HTR-8/SVneo (cell line): ENCODE measurements at places on chromosomes 2 and 18.

GRCh38 chr2:171044416-171044815, 115.4 kb downstream of the GORASP2 start:
- no peak for DNase-seq

- DNase-seq, result no peak
Observed at GRCh38 chr2:208311954-208312353, 45.9 kb downstream of the PIKFYVE start.

- no peak for DNase-seq
Observed at GRCh38 chr2:96679848-96680247, 37.3 kb downstream of the FER1L5 start.

GRCh38 chr18:77379976-77380509, 130.4 kb downstream of the GALR1 start:
- no peak for DNase-seq

DNA sequence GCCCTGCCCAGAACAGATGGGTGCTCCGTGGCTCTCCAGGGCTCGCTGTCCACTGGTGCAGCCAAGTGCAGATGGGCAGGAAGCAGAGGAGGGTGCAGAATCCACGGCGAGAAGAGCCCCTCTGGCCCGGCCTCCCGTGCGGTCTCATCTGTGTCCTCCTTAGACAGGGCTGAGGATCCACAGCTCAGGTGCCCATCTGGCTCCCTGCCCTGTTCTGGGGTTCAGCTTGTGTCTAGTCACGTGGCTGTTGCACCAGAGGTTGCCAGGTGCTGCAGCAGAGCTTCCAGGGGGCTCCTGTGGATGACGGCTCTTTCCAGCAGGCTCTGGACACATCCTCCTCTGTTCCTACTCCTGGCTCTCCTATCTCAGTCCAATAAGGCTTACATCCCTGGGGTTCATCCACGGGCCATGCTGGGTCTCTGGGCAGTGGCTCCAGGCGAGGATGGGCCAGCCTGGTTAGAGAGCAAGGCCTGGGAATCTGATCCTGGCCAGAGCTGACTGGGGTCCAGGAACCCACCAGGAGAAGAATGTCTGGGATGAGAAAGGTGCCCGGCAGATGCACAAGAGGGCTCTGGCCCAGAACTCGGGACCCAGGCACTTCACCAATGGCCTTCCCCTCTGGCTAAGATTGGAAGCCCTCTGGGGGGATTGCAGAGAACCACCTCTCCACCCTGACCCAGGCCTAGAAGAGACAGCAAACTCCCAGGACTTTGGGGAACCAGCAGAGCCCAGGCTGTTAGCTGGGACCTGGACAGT, 116.3 kb upstream of the ID2 start:
- DNase-seq, result no peak

DNA sequence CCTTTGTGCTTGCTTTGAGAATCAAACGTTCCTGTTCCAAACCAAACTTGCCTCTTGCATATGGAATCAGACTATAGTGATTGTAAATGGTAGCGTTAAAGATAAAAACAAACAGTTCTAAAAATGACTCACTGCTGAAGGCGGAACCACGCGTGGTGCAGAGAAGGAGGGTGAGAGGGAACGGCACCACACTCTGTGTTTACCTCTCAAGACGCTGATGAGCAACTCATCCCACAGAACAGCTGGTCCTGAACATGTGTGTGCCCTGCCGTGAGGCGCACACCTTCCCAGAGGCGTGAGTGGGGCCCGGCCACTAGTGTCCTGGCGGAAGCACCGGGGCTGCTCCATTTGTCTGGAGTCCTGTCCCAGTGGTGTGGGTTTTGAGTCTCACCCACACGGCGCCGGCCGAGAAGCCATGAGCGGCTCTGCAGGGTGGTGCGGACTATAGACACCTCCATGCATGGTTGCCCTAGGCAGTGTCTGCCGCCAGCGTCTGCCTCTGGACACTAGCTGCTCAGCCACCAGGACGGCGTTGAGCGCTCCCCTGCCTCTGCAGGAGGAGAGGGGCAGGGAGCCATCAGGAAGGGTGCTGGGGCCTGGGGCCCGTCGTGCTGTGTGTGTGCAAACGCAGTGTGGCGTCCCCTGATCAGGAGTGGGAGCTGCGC, 52.1 kb downstream of the NFATC1 start:
- no peak for DNase-seq

DNA sequence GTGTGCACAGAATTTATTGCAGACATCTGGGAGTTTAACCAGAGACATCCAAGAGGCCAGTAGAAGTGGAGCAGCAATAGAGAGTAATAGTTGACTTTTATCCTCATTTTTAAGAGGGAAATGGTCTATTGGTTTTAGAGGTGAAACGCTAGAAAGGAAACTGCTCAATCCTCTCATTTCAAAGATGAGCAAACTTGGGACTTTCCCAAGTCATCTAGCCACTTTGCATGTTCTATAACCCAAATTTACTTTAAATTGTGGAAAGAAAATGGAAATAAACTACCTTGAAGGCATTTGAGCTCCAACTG, 601.7 kb downstream of the ARHGAP15 start:
- DNase-seq, result no peak

DNA sequence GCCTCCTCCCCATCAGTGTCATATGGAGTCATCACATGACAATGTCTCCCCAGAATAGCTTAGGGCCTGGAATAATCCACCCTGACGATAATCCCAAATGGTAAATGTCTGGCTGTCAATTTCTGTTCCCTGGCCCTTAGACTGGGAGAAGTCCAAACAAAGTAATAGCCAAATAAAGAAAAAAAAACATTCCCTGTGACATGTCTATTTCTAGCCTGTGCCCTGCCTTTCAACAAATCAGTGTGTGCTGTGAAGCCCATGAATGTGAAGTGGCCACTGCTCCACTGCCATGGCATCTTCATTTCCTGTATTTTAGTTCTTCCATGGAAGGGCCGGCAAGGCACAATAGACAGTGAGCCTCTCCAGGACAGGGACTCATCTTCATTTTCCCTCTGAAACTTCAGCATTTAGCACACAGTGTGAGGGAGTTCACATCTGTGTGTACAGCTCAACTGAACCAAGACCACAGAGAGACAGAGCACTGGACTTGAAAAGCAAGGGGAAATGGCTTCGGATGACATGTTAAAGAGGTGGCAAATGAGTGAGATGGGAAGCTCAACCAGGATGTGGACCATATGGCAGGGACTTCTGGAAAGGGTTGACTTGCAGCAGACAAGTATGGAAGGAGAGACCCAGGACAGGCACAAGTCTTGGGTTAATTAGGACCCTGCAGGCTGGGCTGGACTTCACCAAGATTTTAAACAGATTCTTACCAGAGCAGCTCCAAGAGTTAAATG, 140.0 kb downstream of the ANTXR1 start:
- no peak for DNase-seq

GRCh38 chr2:203240491-203240890, 1.7 kb downstream of the CYP20A1 start:
- no peak for DNase-seq

DNA sequence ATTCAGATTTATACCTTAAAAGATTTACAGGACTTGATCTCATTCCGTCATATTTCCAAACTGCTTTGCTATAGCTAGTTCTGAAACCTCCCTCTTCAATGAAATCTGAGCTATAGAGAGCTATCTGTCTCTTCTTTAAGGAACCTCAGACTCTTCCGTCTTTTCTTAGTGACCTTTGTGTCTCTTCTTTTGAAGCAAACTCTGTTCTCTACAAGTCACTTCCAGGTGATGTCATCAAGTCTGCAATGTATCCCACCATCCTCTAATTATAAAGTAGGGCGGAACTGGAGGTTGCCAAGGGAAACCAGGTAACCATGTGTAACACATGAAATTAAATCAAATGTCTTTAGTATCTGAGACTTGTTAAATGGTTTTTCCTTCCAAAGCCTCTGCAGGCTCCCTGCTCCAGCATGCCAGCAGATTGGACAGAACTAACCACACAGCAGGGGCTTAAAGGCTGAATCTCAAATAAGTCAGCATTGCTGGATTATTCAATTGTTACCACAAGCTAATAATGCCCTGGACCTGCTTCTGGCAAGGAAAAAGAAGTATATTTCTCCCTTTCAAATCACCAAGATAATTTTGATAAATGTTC, 41.2 kb upstream of the PEX13 start:
- DNase-seq, result no peak

GRCh38 chr2:42046819-42047487, 868 bp upstream of the PKDCC start:
- DNase-seq, result no peak

- DNase-seq, result no peak
Observed at GRCh38 chr2:65791404-65791975, 359.1 kb upstream of the SPRED2 start.

DNA sequence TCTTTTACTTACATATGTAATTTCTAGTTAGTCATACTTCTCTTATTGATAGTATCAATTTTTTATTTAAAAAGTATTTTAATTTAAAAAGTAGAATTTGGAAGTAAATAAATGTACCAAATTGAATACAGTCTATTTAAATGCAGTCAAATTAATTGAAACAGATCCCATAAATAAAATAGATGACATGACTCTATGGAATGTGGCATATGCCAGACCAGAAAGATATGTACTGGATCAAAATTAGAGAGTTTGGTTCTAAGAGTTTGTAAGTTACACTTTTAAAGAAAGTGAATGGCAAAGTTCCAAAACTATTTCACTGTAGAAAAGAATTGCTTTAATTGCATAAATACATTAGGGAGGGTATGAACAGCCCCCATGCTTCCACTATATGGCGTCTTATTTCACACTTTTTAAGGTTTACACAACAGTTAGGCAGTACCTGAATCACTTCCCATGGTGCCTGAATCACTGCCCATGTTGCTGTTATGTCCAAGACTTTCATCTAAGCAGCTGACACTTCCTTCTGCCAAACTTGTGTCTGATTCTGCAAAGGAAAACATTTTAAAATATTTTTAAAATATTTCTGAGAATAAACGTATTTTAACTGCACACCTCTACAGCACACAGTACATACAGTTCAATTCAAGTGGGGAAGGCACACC, 25.2 kb downstream of the IFIH1 start:
- no peak for DNase-seq

DNA sequence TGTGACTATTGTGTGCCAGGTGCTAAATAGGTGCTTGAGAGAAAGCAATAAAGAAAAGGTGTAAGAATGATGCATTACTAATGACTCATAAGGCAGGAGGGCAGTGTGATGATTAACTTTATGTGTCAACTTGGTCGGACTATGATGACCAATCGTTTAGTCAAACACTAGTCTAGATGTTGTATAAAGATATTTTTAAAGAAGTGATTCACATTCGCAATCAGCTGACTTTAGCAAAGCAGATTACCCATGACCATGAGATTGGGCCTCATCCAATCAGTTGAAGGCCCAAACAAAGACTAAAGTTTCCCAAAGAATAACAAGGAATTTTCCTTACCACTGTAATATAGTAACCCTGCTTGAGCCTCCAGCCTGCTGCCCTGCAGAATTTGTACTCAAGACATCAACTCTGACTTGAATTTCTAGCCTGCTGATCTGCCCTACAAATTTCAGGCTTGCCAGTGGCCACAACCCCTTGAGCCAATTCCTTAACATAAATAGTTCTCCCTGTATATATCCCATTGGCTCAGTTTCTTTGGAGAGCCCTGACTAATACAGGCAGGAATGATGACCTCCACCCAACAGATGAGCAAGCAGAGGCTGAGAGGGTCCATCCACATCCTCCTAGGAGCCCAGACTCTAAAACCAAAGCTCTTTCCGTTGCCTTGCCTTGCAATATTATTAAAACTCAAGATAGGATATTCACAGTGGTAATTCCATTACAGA, 132.6 kb downstream of the ACTR3 start:
- no peak for DNase-seq

GRCh38 chr2:109645412-109646184, 31.4 kb downstream of the SOWAHC start:
- no peak for DNase-seq

DNA sequence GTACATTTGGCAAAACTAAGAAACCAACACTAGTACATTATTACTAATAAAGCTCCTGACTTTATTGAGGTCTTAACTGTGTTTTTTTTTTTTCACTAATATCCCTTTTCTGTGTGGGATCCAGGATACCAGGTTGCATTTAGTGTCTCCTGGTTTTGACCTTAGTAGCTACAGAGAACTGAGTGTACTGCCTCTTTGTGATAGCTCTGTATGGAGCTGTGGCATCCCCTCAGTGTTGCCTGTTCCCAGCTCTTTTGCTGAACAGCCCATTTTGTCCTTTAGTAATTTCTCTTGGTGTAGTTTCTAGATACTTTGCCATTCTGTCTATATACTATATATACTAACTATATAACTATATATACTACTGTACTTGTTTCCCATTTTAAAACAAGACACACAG, 31.6 kb downstream of the KCMF1 start:
- no peak for DNase-seq

- DNase-seq, result peak; percentile 42
Observed at GRCh38 chr2:48346124-48346536, 183.8 kb upstream of the STON1 start.

DNA sequence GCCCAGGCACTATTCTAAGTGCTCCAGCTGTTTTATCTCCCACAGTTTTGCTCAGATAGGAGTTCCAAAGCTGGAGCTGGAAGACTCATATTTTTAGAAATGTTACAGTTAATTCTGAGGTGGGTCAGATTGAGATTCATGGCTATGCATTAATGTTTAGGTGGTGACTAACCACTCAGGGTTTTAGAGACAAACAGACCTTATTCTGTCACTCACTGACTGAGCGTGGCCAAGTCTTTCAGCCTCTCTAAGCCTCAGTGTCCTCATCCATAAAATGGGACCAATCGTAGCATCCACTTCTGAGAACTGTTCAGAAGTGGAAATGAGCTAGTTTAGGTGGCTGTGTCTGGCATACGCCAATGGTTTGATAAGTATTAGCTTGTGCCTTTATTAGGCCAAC, 4.3 kb upstream of the CASP8 start:
- no peak for DNase-seq

DNA sequence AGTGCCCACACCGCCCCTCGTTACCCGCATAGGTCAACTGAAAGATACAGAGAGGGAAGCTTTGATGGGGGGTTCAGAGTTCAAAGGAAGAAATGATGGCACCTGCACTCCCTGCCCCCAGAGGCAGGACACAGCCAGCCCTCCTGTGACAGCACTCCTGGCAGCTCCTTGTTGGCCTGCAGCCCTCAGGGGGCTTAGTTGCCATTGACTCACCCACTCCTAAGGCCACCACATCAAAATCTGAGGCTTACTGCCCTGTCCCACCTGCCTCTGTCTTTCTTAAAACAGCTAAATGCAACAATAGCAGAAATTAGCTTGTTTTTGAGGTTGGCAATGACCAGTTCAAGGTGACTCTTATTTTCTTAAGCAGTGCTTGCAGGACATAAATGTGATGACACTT, 31.6 kb upstream of the SLC35F6 start:
- DNase-seq, result no peak

GRCh38 chr2:105274046-105274445, 32.5 kb downstream of the GPR45 start:
- DNase-seq, result no peak

GRCh38 chr2:45545943-45546342, 65.1 kb downstream of the SRBD1 start:
- DNase-seq, result no peak

DNA sequence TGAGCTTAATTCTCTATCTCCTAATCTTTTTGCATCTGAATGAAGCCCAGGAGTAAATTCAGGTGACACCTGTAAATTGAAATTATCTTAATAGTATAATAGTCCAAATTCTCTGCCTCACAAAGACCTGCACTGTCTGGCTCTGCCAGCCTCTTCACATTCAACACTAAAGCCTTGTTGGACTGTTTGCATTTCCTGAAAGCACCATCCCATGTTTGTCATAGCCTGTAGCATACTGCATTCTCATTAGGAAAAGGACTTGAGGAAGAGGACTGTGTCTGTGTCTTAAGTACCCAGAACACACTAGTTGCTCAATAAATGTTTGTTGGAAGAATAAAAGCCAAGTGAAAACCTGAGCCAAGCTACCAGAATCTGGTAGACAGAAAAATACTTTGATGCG, 42.9 kb upstream of the GRHL1 start:
- no peak for DNase-seq
